ENCODE measurements at places on chromosomes 6 and 20.

DNA sequence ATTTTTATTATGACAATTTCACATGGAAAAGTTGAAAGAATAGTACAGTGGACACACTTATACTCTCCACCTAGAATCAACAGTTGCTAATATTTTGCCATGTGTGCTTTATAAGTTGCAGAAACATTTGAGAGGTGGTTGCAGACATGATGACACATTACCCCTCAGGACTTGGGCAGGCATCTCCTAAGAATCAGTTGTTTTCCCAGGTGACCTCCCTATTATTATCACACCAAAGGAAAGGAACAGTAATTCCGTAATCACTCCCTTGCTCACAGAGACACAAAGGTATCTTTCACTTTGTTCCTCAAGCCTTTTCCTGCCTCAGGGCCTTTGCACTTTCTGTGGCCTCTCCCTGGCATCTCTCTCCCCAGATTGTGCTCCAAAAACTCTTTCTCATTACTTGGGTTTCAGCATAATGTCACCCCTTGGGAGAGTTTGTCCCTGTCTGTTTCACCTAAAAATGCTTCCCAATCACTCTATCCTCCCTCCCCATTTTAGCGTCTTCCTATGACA is 5.9 kb upstream of the SULF2 start:
- DNase-seq, result no peak

DNA sequence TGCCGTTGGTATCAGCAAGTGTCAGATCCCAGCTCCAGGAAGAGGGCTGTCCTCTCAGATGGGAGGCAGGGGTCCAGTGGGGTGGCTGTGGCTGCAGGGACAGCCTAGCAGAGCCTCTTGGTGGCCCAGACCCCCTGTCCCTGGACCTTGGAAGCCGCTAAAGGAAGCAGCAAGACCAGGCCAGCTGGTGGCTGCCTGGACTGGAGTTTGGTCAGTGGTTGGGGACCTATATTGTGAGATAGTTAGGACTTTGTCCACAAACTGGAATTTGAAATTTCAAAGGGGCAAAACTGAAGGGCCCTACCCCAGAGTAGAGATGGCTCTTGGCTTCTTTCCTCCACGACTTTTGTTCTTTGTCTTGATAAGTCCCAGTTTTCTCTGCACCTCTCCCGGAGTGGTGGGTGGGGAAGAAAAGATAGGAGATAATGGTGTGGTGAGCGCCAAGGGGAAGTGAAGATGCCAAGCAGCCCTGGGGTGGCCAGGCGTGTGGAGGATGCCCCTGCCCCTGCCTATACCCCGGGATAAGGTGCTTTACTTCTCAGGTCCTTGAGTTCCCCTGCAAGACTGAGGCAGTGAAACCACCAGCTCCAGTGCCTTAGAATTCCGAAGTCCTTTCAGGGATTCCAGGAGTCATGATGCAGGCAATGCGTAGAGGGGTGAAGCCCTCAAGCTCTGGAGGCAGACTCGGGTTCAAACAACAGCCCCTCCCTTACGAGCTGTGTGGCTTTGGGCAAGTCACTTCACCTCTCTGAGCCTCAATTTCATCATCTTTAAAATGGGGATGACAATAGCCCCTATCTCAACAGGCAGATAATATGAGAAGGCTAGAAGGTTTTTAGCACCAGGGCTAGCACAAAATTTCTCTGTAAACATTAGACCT is 40.2 kb downstream of the HNF4A start:
- no peak for DNase-seq

GRCh38 chr20:9422321-9423057 is 91.9 kb upstream of the LAMP5 start:
- no peak for DNase-seq

DNA sequence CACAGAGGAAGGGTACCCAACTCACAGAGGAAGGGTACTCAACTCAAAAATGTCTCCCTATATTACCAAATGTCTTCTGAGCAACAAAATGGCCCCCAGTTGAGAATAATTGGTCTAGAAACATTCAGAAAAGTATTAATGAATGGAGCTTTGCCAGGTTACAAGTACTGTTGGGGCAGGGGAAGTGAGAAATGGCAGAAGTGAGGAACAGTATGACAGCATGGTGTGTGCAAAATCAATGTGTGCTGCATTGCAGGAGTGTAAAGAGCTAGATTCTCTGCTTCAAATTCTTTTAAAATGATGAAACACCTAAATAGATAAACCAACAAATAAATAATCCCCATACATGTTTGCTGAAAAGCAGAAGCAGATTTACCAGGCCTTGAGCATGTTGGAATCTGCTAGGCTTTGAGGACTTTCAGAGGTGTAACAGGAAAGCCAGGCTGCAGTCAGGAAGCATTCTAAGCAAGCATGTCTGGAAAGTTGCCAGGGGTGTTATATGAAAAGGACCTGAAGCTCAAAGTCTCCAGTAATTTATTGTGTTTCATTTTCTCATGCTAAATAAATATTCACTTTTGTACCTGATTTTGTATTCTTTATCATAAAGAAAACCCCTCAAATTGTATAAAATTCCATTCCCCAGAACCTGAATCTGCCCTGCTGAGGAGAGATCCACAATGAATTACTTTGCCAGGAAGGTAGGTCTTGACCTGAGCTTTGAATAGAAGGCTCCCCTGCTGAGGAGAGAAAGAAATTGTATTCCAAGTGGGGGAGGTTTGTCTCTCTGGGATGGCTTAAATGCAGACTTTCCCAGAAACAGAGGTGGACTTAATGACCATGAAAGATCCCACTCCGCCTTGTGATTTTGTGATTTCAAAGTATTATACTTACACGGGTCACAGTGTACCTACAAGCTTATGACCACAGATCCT is 265.0 kb upstream of the MARCKS start:
- peak; percentile 72 for DNase-seq

GRCh38 chr6:56713254-56713672 is 70.6 kb upstream of the DST start:
- DNase-seq, result peak; percentile 78

GRCh38 chr20:4798010-4798409 is 76.3 kb downstream of the PRND start:
- DNase-seq, result no peak

DNA sequence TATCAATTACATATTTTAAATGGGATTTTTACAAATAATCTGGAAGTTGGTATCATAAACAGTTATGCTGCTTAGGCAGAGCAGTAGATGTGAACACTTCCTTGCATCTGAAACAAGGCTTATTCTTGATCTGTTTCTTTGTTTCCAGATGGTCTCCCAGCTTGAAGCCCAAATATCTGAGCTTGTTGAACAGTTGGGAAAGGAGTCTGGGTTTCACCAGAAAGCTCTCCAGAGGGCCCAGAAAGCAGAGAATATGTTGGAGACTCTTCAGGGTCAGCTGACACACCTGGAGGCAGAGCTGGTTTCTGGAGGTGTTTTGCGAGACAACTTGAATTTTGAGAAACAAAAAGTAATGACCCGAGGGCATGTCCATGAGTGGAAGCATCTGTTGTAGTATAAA is 91.9 kb downstream of the CCDC170 start:
- DNase-seq, result no peak

DNA sequence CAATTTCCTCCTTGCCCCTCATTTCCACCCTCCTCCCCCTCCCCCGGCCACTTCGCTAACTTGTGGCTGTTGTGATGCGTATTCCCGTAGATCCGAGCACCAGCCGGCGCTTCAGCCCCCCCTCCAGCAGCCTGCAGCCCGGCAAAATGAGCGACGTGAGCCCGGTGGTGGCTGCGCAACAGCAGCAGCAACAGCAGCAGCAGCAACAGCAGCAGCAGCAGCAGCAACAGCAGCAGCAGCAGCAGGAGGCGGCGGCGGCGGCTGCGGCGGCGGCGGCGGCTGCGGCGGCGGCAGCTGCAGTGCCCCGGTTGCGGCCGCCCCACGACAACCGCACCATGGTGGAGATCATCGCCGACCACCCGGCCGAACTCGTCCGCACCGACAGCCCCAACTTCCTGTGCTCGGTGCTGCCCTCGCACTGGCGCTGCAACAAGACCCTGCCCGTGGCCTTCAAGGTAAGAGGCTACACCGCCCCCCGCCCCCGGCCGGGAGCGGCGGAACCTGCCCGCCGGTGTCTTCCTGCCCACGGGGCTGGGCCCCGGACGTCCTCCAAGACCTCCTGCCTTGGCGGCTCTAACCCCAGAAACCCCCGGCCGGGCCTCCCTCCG is 44.9 kb upstream of the SUPT3H start:
- peak; percentile 70 for DNase-seq

GRCh38 chr20:1656844-1657243 is 735 bp downstream of the SIRPG start:
- no peak for DNase-seq
